ENCODE measurements at places on chromosomes 12 and 14.

- peak; percentile 77 for DNase-seq
Observed at GRCh38 chr12:104201238-104202001, 14.2 kb upstream of the TXNRD1 start.

DNA sequence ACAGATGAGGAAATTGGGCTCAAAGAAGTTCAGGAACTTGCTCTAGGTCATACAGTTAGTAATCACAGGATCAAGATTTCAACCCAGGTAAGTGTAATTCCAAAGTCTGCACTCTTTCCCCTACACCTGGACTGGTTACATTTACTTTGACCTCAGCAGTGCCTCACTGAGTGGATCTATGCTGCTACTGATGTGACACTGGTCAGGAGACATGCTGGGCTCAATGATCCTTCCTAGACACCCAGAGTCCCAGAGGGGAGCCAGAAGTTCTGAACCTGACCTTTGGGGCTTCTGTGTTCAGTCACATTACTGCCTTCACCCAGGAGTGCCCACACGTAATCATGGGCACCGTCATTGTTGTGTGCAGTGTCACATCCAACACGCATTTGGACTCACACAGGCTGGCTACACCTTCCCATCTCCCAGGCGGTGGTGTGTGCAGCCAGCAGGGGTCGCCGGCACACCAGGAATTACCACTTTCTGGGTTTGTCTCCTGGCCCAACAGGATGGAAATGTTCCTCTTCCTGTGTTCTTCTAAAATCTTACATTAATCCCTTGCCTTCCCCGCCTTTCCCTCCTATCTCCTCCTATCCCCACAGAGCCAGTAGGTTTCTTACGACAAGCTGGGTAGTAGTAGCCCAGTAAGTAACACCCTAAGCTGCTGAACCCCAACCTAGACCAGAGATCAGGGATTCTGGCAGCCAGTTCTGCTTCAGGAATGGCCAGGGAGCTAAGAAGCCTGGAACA, 25.6 kb downstream of the CALCOCO1 start:
- peak; percentile 80 for DNase-seq

DNA sequence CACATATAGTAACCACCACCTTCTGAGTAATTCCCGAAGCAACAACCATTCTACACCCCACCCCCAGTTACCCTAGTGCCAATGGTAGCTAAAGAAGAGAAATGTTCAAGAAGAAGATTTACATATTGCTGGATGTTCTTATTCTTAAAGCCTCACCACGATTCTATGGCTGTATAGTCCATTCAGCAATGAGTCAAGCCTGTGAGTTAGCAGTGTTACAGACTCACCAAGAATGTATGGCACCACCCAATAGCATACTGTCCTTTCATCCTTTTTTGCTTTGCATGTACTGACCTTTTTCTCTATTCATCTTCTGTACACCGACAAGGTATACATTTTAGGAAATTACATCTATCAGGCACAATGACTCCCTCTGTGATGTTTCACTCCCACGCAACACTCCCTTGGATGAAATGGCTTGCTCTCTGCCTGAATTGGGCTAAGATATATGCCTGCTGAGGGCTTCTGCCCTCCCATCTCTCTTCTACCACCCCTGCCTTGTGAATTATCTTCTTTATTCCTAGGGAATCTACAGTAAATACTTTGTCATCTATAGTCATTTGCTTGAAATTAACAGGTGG, 945.8 kb downstream of the DIO2 start:
- no peak for DNase-seq

- no peak for DNase-seq
Observed at GRCh38 chr14:57796556-57796955, 69.3 kb downstream of the SLC35F4 start.

DNA sequence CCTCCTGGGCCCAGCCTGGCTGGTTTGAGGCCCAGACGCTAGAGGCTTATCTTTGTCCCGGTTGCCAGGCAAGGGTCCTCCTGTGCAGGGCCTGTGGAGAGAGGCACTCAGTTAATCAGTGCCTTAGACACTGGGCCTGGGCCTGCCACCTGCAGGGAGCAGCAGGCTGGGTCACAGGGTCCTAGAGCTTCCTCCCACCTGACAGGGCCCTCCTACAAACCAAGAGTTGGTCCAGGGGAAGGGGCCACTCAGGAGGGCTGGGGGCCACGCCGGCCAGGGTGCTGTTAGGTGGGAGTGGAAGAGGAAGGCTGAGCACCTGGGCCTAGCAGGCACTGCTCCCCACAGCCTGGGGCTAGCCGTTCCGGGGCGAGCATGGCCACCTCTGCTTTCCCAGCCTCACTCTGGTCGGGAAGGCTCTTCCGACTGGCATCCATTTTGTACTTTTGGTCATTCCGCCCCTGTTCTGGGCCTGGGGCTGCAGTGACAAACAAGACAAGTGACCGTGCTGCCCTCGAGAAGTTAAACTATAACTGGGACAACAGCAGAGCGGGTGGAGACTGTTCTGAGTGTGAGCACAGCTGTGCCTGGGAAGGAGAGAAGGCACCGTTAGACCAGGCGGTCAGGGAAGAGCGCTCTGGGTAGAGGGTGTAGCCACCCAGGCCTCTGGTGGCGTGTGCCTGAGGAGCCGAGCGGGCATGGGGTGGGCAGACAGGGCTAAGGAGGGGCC, 27.2 kb downstream of the FBRSL1 start:
- DNase-seq, result no peak

DNA sequence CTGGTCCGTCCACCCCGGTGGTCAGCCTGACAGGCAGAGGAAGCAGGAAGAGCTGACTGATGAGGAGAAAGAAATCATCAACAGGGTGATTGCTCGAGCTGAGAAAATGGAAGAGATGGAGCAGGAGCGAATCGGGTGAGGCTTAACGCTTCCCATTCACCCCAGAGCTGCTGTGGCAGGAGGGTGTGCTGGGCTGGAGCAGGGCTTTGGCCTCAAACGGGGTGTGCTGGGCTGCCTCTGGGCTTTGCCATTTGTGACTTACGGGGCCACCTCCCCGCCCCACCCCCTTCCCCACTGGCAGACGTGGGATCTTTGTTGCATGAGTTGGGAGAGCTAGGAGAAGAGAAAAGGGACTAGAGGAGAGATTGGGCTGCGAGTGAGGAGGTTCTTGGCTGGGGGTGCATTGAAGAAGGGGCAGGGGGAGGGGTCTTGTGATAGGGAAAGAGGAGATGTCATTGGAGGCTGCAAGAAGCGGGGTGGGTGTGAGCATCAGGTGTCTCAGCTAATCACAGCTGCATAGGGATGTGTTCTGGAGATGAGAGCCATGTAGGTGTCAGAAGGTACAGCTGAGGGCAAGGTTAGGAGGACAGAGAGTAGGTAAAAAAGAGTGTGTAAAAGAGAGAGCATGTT, 56.3 kb downstream of the RPH3A start:
- peak; percentile 34 for DNase-seq

GRCh38 chr14:91237219-91237618, 7.3 kb downstream of the GPR68 start:
- no peak for DNase-seq

GRCh38 chr14:100629098-100629497, 41.9 kb upstream of the BEGAIN start:
- DNase-seq, result no peak

DNA sequence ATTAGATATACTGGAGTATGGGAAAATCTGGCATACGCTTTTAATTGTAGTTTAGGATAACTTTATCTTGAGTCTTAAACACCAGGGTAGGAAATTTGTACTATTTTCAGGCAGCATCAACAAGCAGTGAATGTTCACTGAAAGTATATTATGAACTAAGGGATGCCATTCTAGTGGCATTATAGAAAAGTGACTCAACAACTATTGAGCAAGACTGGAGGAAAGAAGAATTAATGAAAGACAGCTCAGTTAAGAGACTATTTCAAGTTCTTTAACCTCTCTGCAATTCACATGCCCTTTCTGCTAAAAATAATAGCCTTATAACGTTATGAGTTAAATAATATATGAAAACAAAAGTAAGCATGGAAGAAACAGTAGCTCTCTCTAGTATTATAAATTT, 343.1 kb downstream of the FSCB start:
- no peak for DNase-seq

All from neural progenitor cell (in vitro differentiated cells).